RWPE2 (cell line): ENCODE measurements at places on chromosomes 4 and X.

DNA sequence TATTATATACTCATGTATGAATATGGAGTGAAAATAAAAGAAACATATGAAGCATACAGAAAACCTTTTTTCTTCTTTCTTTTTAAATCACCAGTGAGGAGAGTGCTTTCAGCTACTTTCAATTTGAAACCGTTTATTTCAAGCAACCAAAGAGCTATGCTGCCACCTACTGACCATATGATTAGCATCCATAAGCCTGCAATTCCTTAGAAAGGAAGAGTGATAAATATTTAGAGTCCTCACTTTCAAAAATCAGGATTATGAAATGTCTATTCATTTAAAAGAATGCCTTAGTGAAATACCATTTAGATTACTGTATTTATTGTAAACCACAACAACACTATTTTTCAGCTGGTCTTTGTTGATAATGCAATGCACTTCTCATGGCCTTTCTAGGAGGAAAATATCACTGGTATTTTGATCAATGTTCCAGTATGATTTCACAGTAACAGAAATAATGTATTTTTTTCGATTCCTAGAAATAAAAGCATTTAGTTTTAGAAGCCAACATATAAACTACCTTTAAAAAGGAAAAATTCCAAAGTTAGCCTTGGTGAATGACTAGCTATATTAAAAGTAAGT is 667.6 kb downstream of the PCDH18 start:
- DNase-seq: no peak

GRCh38 chrX:24662352-24662751 is 15.2 kb upstream of the PCYT1B start:
- no peak for DNase-seq

DNA sequence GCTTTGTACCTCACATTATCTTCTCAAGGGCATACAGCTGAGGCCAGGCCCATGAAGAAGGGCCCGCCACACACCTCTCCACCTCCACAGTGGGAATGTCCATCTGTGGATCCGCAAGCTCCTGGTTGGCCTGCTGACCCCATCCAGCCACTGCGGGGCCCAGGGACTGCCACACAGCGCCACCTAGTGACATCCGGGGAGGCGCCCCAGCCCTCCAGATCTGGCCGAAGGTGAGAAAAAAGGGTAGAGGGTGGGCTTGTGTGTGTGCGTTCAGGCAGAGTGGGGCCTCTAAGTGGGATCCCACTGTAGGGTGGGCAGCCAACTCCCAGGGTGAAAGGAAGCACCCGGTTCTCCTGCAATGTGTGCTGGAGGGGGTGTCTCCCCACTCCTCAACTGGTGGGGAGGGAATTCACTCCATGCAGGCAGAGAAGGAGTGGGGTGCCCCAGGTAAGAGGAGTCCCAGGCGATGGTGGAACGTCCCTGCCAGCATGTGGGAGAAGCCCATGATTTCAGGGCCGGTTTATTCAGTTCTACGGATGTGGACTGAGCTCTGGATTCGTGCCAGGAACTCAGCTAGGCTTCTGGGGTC is 117.3 kb downstream of the ENPP6 start:
- no peak for DNase-seq

- no peak for DNase-seq
These were observed 771.3 kb downstream of the RAB28 start for GRCh38 chr4:12712648-12713339.

DNA sequence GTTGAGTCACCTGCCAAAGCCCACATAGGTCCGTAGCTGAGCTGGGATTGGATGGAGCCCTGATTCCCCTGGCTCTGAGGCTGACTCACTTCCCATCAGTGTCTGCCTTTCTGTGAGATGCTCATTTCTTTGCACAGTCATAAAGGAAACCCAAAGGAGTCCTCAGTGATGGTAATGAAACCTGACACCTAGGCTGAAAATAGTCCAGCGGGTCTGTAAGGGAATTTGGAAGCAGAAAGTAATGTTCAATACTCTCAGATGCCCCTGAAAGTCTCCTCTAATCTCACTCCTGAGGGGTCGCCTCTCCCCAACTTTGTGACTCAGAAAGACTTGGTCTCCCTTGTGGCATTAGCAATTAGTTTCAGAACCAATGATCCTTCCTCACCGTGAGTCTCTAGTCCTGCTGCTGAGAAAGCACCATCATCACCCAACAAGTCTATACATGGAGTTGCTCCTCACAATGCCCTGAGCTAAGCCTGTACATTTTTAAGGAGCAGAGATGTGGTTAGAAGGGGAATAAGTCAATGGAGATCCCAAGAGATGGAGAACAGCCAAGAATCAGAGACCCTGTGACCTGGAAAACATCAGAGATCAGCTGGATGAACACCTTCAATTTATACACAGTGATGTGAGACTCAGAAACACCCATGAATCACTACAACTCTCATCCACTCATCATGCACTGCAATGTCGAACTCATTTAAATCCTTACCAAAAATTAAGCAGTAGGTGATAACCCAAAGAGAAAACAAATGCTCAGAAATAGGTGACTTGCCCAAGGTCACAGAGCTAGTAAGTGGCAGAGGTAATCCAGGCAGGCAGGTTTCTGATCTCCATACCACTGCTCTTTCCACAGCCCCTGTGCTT is 219.0 kb upstream of the CPEB2 start:
- DNase-seq: peak; percentile 76

- no peak for DNase-seq
These were observed 118.8 kb downstream of the CHRNA9 start for GRCh38 chr4:40453912-40454311.

DNA sequence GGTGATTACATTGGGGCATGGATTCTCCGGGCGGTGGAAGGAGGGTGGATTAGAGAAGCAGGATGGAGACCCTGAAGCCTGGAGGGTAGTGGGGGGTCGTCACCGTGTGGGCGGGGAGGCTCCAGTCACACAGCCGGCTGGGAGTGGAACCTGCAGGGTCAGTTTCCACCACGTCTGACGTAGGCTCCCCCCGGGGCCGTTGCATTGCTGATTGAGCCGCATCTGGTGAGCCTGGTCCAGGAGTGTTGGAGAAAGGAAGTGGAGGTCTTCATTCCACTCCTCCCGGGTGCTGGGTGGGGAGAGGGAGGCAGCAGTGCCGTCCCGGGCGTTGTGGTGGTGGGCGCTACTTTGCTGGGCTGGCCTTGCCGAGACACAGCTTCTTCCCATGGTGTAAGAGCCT is 28.1 kb downstream of the TBC1D14 start:
- DNase-seq: no peak

- no peak for DNase-seq
These were observed 4.7 kb downstream of the PTTG2 start for GRCh38 chr4:37964734-37965457.

- DNase-seq: no peak
These were observed 20.1 kb downstream of the HTT-AS start for GRCh38 chr4:3054169-3054759.

GRCh38 chrX:138771047-138771446 is 59.5 kb upstream of the FGF13 start:
- no peak for DNase-seq

DNA sequence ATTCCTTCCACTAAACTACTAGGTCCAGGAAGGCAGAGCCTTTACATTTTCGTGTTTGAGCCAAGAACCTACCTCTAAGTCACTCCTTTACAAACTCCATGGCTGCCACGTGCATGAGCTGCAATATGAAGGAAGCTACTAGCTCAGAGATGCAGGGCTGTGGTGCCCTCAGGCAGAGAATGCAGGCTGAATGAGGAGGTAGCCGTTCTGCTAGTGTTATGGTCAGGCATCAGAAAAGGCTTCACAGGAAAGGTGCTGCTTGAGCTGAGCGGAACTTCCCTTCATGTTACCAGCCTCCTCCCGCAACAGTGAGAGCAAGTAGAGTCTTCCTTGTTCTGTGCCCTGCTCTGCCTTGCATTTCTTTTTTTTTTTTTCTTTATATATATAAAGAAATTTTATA is 148.3 kb upstream of the PACRGL start:
- DNase-seq: no peak

- no peak for DNase-seq
These were observed 6.8 kb upstream of the MAN2B2 start for GRCh38 chr4:6568148-6568547.

GRCh38 chr4:188714907-188715306 is 575.7 kb downstream of the TRIML1 start:
- DNase-seq: no peak

GRCh38 chrX:120791013-120791643 is 84.5 kb downstream of the CT47B1 start:
- DNase-seq: no peak

- peak; percentile 80 for DNase-seq
These were observed 44.1 kb upstream of the SH3RF1 start for GRCh38 chr4:169314906-169315305.

- no peak for DNase-seq
These were observed 145.4 kb upstream of the PLAC1 start for GRCh38 chrX:134803551-134804183.

GRCh38 chr4:172497321-172497720 is 671.3 kb upstream of the GALNT7 start:
- DNase-seq: no peak

DNA sequence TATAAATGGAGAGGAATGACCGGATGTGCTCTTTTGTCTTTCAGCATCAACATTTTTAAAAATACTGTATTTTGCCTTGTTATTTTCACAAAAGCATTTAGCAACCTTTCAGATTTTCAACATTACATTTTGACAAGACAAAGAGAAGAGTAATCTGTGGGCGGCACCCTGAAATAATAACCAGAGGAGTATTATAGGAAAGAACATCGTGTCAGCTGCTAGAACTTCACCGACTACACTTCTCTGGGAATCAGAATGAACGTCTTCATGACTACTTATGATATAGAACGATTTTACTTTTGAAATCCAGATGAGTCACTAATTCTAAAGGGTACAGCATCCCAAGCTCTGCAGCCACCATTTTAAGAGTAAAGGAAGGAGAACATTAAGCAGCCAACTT is 531.5 kb upstream of the FRG1 start:
- DNase-seq: no peak

- no peak for DNase-seq
These were observed 856.3 kb downstream of the RPA4 start for GRCh38 chrX:97740044-97740443.

- DNase-seq: peak; percentile 75
These were observed 35.2 kb downstream of the SLC25A5 start for GRCh38 chrX:119503484-119503861.
